Stimulated activated CD4-positive, alpha-beta T cell treated with anti-CD3 and anti-CD28 coated beads, TNF-alpha, amount 100 ng/mL, for 1 hour (primary cell): ENCODE measurements at places on chromosomes 6 and 20.

DNA sequence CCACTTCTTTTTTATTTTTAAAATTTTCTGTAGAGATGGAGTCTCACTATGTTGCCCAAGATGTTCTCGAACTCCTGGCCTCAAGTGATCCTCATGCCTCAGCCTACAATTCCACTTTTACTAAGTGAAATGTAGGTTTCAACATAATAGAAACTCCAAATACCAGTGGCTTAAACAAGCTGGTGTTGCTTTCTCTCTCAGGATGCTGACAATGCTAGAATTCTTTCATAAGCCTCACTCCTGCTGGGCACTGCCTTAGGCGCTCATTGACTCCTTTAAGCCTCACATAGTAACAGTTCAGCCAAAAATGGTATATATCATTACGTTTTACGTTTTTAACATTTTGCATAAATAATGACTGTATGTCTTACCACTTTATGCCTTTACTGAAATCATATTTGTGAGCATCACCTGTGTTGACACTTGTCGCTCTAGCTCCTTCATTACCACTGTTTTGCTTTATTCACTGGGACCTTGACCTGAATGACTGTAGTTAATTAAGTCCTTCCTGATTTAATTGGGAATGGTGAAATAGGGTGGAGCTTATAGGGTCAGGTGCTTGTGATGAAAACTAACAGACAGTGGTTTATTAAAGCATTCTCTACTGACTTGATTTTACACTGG is 3.9 kb upstream of the CST9 start:
- no peak for DNase-seq

DNA sequence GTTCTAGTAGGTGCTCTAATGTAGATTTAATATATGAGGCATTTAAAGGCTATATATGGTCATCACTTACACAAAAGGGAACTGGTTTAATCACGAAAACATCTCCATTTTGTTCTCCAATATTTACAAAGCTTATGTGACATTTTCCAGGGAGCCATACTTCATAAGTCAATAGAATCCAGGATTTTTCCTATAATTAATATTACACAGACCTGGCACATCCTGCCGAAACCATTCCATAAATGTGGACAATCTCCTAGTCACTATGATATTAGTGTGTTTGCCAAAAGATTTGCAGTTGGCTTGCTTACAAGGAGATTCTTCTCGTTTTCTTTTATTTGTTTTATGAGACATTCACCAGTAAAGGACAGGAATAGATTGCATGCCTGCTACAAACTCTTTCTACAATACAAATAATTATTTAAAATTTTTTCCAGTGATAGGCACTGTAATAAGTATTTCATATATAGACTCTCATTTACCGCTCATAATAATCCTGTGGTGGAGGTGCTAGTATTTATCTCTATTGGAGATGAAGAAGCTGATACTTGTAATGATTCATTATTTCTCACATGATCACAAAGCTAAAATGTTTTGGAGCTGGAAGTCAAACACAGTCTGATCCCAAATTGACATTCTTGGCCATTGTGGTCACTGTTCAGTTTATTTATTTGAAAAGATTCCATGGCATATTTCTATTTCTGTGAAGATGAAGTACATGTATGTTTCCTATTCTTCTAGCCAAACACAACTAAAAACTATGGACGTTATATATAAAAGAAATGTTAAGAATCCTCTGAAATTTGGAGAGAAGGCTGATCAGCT is 597.0 kb downstream of the HTR1B start:
- DNase-seq = no peak

DNA sequence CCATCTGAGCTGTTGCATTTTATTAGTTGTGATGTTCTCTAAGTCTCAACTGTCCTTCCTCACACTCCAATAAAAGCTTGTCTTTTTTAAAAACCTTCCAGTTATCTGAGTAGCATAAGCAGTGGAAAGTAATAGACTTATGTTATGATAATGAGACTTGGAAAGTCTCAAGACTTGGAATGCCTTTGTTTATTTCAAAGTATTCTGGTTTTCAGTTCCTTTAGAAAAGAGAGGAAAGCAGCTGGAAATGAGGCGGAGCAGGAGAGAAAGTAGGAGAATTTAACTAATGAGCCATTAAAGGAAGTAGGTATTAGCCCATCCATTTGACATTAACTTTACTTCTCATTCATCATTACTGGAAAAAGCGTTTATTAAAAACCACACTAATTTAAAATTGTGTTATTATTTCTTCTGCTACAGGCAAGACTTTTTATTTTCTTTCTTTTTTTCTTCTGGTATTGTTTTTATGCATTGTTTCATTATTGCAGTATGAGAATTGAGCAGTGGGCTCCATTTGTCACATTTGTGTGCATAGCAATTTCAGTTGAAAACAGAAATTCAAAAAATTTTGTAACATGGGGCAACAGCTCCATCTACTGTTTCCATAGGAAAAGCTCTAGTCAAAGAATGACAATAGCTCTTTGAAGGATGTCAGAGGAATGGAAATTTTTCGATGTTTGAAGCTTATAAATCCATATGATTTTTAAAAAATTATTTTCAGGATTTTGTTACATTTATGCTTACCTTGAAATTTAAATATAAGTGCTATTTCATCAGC is 194.8 kb downstream of the COL9A1 start:
- DNase-seq = no peak

DNA sequence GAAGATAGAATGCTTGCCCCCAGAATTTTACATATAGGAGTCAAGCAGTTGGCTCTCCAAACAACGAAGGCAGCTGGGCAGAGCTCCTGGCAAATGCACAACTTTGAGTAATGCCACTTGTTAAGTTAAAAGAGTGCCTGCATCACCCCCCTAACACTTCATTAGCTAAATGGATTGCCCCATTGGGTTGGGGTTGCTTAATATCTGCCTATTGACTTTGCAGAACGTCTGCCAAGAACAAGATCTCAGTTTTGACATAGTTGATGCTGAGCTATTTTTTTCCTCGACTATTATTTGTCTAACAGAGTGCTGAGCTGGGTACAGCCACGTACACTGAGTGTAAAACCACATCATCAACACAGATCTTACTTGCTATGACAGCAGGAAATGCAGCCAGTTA is 12.1 kb downstream of the ANKRD60 start:
- no peak for DNase-seq

GRCh38 chr6:44272999-44273566 is 2.8 kb downstream of the TMEM151B start:
- DNase-seq = no peak

DNA sequence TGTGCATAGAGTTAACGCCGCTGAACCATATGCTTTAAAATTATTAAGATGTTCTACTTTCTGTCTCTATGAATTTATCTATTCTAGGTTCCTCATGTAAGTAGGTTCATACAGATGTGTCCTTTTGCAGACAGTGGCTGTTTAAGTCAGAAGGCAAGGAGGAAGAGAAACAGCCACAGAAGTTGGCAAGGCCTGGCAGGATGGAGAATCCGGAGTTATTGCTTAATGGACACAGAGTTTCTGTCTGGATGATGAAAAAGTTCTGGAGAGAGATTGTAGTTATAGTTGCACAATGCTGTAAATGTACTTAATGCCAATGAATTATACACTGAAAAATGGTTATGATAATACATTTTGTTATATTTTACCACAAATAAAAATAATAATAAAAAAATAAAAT is 283.6 kb upstream of the CNR1 start:
- no peak for DNase-seq
